ENCODE measurements at places on chromosomes 6 and 20.

DNA sequence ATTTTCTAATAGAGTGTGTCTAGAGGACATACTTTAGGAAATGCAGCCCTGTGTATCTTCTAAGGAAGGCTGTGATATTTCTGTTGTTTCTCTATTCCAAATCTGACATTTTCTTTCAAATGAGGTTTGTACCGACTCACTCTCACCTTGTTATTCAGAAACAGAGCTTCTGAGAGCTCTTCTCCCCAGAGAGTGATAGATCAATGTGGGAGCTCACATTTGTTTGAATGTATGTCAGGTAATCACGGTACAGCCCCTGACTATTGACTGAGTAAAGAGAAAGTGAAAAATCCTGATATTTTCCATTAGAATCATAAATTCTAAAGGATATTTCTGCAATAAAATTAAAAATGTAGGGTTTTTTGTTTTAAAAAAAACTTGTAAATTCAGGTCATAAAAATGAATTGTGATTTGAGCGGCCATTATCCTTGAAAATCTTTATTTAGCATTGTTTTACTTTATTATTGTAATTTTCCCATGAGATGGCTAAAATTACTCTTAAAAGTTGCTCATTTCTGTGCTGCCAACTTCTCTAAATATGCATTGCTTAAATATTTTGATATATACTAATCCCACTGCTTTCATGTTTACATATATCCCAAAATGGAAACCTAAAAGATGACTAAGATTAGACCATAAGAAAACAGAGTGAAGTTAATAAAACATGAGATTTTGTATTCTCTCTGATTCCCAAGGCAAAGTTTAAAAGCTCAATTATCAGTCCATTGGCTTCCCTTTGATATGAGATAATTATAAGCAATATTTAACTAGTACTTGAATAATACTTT is 1226.8 kb upstream of the CITED2 start:
- no peak for DNase-seq

GRCh38 chr6:76701610-76702009 is 629.1 kb upstream of the IMPG1 start:
- DNase-seq = no peak

- DNase-seq = no peak
These were observed 1012.1 kb downstream of the KIF16B start for GRCh38 chr20:15561070-15561569.

DNA sequence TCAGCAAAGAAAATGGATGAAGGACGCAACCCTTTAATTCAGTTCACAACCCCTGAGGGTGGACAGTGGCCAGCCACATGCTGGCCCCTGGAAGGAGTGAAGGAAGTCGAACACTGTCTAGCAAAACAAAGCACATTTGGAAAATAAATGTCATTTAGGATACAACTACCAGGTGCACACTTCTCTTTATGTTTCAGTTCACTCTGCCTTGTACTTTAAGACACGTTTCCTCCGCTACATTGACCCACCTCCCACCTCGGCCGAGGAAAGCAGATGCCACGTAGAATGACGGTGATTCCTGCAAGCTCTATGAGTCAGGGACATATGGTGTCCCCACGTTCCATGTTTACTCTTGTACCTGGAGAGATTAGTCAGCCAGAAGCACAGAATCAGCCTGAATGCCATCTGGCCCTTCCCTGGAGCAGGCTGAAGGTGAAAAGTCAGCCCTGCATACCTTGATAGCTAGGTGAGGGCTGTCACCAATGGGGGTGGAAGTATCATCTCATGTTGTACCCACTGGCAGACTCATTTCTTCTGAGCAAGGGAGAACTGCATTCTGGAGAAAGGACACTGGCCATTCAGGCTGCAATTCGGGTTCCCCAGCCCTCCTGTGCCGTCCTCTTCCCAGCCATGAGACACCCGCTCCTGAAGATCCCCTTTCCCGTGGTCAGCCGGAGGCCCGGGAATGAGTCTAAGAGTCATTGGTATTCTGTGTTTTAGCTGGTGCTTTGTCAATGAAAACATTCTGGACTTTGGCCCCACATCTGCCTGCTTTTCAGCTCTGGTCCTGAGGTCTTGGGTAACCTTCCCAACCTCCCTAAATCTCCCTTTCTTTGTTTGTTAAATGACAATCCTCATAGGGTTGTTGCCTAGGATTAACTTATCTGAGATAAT is 60.6 kb downstream of the FOXA2 start:
- DNase-seq = no peak

GRCh38 chr6:143060354-143060805 is 309 bp upstream of the AIG1 start:
- peak; percentile 84 for DNase-seq

DNA sequence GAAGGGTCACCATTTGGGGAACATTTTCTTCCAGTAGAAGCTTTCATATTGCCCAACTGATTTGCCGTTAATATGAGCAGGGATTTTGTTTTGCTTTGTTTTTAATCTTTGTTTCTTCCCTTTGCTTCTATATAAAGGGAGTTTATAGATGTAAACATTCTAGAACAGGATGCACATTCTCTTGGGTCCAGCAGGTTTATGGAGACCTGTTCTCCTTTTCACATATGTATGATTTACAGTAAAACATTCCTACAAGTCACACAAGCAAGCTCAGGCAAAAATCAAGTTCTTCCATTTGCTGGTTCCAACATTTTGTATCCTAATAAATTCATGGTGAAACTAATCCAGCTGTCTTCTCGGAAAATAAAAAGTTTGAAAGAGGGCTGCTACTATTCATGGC is 1082.4 kb upstream of the FLRT3 start:
- DNase-seq = no peak

DNA sequence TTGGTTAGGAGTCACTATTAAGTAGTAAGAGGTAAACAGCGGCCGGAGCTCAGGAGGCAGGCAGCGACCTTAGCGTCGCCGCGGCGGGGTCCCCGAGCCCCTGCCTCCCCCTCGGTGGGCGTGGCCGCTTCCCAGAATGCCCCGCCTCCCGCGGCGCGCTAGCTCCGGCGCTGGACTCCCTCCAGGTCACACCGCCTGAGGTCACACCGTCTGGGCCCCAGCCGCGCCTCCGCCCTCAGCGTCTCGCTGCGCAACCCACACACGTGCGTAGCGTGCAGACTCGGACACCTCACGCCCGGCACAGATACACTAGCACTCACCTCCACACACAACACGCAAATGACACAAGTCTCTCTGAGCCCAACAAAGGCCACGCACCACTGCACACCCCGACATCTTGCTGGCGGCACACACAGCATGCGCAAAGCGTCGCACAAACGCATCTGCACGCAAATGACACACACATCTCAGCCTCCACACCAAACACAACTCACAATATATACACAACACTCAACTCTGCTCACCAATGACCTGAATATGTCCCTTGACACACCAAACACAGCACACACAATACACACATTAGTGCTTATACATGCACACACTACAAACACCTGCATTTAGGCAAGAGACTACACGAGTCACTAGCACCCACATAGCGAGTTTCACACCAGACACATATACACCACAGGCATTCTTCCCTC is 17.6 kb upstream of the CDKN1A start:
- DNase-seq = no peak

- DNase-seq = no peak
These were observed 13.3 kb downstream of the ZSCAN31 start for GRCh38 chr6:28322661-28323060.

DNA sequence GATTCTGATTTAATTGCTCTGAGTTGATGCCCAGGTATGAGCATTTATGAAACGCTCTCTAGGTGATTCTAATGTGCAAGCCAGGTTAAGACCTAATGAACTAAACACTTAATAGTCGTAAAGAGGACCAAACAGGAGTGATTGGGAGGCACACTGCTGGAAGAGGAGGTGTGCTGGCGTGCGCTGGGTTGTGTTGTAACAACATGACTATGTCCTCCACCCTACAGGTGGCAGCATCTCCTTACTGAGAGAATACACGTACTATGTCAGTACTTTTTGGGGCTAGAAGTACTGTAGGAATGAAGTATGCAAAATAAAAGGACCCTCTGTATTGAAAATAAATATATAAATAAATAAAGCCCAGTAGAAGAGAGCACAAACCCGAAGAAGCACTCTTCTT is 11.9 kb downstream of the C6orf89 start:
- no peak for DNase-seq

GRCh38 chr6:45377043-45377553 is 636 bp downstream of the SUPT3H start:
- peak; percentile 8 for DNase-seq

DNA sequence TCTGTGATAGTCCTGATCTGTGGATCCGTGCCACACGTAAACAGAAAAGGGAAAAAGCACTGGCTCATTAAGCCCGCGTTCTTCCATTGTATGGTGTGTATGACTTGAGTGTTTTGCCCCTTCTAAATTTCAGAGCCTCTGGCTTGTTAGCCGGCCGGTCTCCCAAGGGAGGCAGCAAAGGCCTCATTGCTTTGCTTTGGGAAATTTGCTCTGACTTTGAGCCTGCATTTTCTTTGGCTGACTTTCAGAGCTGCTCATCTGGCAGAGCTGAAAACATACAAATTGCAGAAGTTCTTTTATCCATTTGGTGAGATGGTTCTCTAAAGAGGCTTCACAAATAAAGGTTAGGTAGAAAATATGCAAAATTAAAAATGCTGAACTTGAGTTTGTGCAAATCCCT is 123.0 kb downstream of the UTRN start:
- DNase-seq = no peak

DNA sequence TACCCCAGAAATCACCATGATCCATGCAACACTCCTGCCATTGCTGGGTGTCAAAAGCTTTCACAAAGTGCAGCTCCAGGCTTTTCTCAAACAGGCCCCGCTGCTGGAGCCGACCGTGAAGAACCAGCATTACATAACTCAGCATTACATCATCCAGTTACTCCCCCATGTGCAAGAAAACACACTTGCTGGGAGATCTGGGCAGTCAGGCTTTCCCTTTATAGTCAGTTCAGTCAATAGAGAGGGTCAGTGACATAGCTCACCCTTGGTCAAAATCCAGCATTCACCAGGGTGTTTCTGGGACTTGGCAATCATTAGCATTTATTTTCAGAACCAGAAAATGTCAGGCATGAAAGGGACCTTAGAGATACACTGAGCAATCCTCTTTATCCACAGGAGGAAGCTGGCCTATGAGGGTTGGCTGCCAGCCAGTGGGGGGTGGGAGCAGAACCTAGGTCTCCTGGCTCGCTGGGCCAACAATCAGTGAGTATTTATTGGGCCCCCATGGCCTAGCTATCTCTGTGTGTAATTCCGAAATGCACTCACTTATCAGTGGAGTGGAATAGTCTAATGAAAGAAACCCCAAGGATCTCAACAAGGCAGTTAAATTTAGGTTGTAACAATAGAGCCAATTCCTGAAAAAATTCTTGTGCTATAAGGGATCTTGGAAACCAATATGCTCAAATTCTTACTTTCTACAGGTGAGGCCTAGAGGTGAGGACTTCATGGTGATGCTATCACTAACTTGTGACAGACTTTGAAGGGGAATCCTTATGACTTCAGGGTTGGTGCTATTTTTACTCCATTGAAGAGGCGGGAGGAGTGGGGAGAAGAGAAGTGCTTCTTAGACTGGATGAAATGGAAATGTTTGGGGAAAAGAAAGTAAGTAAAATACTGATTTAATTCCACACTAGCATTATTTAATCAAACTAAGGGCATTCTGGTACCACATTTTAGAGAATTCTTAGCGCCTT is 54.6 kb downstream of the LYRM4 start:
- DNase-seq = no peak

DNA sequence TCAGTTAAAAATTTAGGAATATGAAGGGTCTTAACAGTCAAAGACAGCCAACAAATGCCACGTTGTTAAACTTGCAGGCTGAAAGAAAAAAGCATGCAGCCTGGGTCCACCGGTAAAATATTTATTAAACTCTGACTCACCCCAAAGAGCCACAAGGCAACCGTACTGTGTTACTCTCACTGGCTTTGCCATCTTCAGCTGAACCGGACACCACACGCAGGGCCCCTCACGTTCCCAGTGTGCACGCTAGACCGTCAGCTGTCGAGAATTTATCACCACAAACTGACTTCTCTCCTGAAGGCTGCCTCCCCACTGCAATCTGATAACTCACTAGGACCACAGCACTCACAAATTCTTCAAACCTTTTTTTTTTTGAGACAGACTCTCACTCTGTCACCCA is 30.7 kb downstream of the HUS1B start:
- no peak for DNase-seq

- DNase-seq = no peak
These were observed 2.8 kb downstream of the SPO11 start for GRCh38 chr20:57332105-57333089.

Measured in GM10248 (cell line).